ENCODE measurements at places on chromosomes 7 and 10.
A peak's percentile ranks its signal among the peaks of the same experiment; 100 is the strongest.

- DNase-seq, result no peak
Observed at GRCh38 chr7:68833422-68833821, 764.9 kb upstream of the AUTS2 start.

DNA sequence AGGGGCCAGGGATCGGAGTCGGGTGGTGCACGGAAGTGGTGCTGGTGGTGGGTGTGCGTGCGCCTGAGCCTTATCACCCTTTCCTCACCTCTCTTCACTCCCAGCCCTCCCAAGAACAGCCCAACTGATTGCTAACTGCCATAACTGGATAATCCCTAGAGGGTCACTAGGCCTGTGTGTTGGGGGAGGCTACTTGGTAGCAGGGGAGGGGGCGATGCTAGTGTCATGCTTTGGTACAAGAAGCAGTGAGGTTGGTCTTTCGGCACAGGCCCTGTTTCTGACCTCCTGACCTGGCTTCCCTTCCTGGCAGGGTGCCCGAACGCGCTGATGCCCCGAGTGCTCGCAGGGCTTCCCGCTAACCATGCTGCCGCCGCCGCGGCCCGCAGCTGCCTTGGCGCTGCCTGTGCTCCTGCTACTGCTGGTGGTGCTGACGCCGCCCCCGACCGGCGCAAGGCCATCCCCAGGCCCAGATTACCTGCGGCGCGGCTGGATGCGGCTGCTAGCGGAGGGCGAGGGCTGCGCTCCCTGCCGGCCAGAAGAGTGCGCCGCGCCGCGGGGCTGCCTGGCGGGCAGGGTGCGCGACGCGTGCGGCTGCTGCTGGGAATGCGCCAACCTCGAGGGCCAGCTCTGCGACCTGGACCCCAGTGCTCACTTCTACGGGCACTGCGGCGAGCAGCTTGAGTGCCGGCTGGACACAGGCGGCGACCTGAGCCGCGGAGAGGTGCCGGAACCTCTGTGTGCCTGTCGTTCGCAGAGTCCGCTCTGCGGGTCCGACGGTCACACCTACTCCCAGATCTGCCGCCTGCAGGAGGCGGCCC is 652 bp downstream of the KAZALD1 start:
- DNase-seq, result peak; percentile 29

GRCh38 chr7:131904760-131905327 is 348.4 kb upstream of the PODXL start:
- DNase-seq, result no peak

DNA sequence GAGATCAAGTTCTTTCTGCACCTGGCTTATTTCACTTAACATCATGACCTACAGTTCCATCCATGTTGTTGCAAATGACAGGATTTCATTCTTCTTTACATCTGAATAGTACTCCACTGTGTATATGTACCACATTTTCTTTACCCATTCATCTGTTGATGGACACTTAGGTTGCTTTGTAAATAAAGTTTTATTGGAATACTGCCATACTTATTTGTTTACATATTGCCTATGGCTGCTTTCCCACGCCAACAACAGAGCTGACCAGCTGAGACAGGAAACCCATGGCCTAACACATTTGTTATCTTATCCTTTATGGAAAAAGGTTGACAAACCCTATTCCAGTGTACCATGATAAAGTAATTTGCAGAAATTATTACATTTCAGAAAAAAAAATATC is 153.7 kb downstream of the GLI3 start:
- DNase-seq, result no peak

- DNase-seq, result no peak
Observed at GRCh38 chr7:77184990-77185389, 14.6 kb downstream of the FGL2 start.

DNA sequence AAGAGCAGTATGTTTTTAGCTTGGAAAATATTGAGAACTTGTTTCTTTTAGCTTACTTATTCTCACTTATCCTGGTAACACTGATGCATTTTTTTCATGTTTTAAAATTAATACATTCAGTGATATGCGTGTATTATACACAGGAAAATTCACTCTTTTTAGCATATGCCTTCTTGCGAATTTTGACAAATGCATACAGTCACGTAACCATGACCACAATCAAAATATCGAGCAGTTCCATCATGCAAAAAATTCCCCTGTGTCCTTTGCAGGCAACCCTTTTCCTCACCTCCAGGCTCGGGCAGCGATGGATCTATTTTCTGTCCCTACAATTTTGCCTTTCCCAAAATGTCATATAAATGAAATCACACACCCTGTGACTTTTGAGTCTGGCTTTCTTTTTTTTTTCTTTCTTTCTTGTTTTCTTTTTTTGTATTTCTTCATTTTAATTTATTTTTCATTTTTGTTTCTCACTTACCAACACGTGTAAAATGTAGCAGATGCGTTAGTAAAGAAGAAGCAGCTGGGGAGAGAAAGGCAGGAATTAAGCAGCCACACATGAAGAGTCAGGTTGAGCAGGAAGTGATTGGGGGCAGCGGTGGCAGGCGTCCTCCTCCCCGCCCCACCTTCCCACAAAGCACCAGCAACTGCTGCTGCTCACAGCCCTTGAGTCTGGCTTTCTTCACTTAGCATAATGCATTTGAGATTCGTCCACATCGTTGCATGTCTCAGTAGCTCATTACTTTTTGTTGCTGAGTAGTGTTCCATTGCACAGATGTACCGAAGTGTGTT is 29.9 kb downstream of the ADRB1 start:
- DNase-seq, result peak; percentile 3

DNA sequence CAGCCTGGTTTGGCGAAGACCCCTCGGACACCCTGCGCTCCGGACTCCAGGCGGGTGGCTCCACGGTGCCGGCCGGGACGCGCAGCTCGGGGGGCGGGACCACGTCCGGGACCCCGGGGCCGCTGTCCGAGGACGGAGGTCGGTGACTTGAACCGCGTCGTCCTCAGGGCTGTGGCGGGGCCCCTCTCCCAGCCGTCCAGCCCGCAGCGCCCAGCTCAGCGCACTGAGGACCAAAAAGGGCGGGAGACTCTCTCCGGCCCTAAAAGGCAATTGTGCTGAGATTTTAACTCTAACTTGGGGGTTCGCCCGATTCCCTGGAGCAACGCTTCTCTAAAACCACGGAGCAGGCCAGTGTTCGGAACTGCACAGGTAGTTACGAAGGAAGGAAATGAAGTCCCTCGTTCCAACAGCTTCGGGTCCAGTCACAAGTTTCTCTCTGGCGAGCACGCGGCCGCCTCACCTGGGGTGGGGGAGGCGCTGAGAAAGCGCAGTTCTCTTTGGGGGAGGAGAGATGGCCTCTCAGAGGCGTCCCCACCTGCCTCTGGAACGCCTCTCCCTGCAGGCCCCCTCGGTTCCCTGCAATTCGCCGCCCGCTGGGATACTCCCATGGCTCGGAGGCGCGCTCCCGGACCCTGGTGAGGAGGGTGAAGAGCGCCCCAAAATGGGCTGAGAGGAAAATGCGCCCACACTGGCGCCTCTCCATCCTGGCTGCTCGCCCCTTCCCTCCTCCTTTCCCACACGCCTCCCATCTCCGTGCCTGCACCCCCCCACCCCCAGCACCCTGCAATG is 352.7 kb downstream of the DNAJB6 start:
- no peak for DNase-seq

DNA sequence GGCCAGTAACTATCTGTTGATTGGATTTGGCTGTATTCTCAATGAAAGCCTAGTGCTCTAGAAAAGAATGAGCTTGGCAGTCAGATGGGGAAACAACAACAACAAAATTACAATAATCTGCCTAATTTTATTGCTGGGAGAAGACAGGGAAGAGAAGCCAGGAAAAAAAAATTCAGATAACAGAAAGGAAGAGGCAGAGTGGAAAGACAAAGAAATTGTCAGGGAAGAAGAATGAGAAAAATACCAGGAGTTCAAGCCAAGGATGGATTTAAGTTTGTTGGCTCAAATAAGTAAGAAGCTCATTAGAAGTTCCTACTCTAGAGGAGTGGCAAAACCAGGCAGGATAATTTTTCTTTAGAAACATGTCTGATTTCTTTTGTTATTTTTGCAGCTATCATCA is 45.9 kb upstream of the PRKG1 start:
- no peak for DNase-seq

DNA sequence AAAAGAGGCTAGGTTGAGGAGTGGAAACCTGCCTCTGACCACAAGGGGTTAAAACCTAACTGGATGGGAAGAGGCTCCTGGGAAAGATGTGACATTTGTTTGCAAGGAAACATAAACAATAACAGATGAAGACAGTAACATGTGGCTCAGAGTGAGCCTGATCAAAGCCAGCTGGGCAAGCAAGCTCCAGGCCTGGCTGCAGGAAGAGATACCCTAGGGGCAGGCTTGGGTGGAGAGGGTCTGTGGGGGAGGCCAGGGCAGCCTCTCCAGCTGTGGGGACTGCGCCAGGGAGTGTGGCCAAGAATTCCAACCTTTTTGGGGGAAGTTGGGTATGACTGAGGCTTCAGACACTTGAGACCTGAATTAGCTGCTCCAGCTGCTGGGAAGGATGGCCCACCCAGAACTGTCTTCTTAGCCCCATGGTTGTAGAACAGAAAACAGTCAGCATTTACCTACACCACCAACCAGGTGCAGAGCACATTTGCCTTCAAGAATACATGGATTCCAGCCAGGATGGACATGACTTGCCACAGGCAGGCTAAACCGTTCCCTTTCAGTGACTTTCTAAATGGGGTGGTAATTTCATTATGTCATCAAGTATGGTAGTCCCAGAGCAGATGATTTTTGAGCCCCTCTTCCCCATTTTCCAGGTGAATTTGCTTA is 10.4 kb upstream of the FAM170B start:
- DNase-seq, result no peak

DNA sequence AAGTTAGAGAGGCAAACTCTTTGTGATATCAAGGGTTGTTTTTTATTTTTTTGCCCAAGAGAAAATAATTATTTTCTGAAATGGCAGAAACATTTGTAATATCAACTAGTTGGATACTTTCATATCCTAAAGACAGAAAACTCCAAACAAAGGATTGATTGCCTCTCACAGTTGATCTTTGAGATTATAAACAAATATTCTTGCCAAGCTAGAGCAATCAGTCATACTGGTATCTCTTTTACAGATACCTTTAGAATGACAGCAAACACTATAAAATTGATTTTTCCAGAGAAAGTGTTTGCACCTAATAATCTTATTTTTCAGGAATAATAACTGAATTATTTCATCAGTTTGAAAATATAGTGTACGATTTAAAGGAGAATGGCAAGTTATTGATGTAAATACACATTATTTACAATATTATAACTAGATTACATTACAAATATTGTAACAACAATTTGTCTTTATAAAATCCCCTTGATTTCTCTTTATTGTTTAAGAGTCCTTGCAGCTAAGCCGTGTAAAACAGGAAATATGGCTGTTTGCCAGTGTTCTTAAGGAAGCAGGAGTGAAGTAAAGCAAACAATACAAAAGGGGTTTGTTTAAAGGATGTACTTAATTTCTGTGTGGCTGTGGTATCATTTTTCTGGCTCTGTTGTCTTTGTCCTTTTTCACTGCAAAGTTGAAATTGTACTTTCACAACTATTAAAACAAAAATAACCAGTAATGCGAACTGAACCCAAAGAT is 58.4 kb downstream of the MAPK8 start:
- no peak for DNase-seq

DNA sequence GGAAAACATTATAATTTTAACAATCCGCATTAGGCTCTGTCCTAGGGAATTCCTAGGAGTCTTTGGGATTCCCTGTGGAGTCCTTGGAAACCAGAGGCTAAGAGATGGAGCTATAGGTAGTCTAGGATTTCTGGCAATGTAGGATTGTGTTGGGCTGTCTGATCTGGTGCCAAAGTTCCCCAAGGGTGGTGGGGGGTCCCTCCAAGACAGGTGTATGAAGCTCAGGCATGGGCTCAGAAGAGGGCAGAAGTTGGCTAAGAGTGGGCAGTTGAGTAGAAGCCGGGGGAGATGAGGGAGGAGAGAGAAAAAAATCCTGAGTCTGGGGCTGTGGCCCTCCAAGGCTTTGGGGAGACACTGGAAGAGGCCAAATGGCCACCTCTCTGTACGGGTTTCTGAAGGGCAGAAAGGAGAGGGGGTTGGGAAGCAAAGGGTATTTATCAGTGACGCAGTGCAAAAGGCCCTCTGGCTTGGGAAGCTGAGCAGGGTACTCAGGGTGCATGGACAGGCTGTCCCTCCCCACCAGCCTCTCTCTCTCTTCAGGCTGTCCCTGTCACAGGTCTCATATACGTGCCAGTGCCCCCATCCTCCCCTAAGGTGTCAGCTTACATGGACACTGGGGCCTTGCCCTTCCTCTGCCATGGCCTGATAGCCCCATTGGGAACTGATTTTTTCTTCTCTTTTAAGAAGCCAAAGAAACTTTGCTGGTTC is 929 bp downstream of the HOXA6 start:
- no peak for DNase-seq

GRCh38 chr7:115968171-115968570 is 62.4 kb downstream of the TFEC start:
- DNase-seq, result no peak

DNA sequence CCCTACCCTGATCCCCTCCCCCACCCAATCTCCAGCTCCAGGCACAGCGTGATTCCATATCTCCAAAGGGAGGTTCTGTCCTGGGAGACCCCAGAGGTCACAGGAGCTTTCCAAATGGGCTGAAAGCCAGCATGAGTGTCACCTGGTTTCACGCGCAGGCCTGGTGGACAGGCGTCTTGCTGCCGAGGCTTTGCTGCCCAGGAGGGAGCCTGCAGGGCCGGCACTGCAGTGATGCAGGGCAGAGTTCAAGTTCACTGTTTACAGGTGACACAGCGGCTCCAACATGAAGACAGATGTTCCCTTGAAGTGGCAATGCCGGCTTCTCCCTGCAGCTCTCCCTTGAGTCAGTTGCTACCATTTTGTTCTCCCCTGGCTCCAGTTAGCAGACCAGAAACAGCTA is 104.3 kb downstream of the TCERG1L start:
- no peak for DNase-seq

DNA sequence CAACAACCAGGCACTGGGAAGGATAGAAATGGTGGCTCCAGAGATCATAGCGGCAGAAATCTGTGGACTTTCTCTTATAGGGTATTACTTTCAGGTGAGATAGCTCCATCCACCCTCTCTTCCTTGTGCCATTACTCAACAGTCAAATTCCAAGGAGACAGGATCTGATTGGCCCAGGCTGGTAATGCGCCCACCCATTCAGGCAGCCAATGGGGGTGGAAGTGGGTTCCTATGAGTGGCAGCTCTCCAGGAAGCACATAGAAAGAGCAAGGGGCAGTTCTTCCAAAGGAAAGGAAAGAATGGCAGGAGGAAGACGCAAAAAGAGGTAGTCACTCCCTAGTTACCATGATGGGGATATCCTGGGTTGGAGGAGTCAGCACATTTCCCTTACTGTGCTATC is 94.4 kb downstream of the STRA8 start:
- no peak for DNase-seq

DNA sequence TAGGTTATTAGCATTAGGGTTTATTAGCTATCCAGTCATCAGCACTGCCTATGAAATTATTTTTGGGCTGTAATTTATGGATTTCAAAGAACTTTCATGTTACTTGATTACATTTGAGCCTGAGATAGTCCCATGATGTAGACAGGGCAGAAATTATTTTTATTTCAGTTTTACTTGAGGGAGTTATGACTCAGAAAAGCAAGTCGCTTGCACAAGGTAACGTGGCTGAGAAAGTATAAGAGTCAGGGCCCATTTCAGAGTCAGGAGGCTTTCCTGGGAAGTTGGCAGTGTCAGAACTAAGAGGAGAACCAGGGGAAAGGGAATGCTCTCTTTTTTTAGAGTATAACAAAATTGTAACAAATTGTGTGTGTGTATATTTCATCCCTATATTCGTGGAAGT is 16.5 kb downstream of the GATA3 start:
- DNase-seq, result no peak

GRCh38 chr10:15150563-15150962 is 17.9 kb downstream of the NMT2 start:
- DNase-seq, result no peak
